ENCODE measurements at places on chromosomes 16 and 17.

DNA sequence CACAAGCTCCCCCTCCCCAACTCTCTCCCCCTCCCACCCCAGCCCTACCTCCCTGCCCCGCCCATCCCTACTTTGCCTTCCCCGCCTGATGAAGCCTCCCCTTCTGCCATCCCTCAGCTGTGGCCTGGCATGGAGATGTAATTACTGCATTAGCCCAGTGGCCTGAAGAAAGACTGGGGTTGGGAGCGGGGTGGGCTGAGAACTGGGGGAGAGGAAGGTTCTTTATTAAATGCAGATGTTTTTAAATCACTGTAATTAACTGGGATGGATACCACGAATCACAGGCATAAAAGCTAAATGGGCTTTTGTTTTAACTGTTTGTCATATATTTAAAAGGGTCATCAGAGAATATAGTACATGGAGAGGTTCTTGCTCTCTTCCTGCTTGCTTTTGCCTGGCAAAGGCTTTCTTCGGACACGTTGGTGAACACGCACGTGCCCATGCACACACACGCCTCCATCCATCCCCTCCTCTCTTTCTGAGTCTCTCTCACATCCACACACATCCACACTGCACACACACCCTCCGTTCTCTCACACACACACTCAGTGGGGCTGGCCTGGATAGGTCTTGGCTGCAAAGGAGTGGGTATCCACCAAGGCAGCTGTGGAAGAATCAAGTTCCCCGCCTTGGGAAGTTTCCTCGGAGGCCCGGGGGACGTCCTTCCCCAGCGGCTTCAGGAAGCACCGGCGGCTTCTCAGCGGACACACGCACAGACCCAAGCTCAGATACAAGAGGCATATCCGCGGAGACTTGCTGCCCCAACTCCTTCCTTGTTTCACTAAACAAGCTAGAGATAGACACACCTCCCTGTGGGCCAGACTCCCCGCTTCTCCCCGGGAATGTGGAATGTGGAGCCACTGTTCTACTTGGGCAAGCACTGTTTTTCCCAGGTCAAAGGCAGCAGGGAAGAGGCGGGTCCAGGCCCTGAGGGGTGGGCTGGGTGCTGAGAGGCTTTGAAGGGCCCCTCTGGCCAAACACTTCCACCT lies 27.4 kb upstream of the TNRC6C start:
- DNase-seq, result no peak

DNA sequence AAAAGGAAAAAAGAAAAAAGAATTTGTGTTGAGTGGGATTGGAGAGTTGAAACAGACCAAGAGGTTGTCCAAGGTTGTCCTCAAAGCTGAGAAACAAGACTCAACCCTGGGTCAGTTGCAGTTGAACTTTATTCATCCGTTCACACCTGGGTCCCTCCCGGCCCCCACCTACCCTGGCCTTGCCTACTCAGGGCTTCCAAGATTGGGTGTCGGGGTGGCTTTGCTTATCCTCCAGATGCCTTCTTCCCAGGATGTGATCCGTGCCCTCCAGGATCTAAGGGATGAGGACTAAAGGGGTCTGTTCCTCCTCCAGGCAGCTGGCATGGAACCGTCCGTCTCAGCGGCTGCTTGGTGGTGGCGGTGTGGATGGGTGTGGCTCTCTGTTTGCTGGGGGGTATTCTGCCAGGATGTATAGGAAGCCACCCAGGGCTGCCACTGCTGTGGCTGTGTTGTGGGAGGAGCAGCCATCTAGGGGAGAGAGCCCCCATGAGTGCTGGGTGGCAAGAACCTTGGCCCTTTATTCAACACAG lies 10.3 kb upstream of the NAGPA start:
- DNase-seq, result no peak

- DNase-seq, result no peak
Observed at GRCh38 chr17:9131371-9131770, 110.1 kb downstream of the NTN1 start.

- DNase-seq, result no peak
Observed at GRCh38 chr17:4920351-4921048, 11.6 kb upstream of the GP1BA start.

DNA sequence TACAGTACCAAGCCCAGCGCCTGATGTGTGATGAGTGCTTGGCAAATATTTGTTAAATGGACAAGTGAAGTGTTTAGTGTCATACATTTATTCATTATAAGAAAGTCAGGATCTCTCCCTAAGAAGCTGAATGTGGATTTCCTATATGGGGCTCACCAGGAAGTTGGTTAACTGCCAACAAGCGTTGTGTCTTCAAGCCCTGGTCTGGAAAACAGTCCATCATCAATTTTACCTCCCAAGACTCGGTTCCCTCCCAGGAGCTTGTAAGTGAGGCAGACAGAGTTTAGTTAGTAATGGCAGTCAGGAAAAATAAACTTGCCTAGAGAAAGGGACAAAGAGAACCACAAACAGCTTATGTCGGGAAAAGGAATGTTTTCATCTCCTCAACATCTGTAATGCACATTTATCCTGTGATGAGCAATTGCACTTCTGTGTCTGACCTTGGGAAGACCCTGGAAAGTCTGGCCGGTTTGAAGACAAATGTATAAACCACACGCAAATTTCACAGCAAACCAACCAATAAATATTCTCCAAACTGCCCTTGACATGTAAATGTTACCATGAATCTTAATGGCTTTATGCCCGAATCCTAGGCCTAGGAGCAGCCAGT lies 28.3 kb downstream of the C16orf95 start:
- DNase-seq, result no peak

DNA sequence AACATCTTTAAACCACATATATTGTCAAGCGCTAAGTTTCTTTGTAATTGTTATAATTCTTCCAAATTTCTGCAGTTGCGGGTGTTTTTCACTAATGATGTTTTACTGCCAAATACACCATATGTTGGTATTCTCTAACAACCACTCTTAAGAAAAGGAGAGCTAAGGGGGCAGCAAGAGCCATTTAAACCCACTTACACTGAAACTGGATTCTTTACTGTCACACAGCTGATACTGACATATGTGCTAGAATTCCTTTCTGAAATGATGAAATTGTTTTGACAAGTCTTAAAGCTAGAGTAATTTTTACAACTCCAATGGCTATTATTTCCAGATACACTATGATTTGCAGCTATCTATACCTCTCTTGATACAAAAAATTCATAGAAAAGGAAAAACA lies 483.1 kb downstream of the CDH11 start:
- no peak for DNase-seq

- DNase-seq, result no peak
Observed at GRCh38 chr17:80005360-80006338, 30.0 kb downstream of the TBC1D16 start.

DNA sequence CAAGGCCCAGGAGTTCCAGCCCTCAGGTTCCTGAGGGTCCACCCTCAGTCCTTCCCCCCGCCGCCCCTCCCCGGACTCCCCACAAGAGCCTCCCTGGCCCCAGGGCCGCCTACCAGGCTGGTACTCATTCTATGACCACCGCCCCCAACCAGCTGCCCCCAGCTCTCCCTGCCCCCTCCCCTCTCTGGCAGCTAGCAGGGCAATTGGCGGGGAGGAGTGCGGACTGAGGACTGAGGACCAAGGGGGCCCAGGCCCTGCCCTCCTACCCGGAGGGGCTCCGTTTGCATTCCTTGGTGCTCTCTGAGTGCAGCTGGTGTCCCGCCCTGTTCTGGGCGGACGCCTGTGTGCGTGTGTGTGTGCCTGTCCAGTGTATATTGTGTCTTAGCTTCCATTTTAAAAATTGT lies 19.1 kb downstream of the UNC13D start:
- no peak for DNase-seq

- DNase-seq, result no peak
Observed at GRCh38 chr17:61489719-61490490, 37.7 kb downstream of the TBX4 start.

- no peak for DNase-seq
Observed at GRCh38 chr17:57327176-57327970, 71.0 kb downstream of the MSI2 start.

DNA sequence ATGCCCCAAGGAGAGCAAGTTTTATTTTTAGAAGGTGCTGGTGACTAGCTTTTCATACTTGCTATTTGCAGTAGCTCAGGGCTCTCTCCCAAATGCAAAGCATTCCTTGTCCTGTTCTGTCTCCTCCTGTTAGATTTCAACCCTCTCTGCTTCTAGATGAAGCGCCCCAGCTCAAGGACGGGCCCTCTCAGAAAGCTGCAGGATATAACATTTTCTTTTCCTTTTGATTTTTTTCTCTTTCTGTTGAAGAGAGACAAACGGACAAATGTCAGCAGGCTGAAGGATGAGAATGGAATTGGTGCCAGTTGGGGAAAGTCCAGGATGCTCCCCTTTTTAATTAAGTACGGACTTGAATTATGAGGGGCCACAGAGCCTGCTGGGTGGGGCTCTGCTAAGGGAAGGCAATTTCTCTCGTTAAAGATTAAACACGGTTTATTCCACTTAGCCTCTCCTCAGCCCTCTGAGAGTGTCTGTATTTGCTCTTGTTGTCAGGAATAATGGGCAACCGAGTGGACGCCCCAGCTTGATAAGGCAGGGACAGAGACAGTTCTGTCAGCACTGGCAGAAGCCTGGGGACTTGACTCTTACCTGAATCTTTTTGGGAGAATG lies 6.2 kb upstream of the ETV4 start:
- DNase-seq, result no peak

DNA sequence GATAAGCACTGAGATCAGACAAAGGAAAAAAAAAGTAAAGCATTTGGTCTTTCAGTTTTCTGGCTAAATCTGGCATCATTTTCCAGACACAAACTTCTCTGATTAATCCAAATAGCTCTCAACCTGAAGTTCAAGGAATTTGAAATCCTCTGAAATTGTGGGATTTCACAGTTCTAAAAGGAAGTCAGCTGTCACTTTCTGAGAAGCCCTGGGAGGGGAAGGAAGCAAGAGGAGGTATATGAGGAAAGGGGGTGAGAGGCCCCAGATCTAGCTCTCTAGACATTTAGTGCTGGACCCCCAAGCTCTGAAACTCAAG lies 17.5 kb upstream of the HOXB9 start:
- DNase-seq, result no peak

DNA sequence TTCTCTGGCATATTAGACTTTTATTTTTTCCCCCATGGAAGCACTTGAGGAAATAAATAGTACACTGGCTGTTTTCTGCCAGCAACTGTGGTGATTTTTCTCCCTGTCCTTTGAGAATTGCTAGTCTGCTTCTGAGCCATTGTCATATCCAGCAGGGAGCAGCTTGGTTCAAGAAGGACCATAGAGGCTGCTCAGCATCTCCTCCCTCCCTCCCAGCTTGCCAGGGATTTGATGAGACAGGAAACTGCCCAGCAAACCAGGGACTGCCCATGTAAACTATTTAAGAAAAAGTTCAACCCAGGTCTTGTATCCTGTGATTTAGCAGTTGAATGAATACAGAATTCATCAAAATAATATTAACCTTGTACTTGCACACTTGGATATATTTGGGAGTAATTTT lies 39.5 kb downstream of the CYB5B start:
- no peak for DNase-seq

DNA sequence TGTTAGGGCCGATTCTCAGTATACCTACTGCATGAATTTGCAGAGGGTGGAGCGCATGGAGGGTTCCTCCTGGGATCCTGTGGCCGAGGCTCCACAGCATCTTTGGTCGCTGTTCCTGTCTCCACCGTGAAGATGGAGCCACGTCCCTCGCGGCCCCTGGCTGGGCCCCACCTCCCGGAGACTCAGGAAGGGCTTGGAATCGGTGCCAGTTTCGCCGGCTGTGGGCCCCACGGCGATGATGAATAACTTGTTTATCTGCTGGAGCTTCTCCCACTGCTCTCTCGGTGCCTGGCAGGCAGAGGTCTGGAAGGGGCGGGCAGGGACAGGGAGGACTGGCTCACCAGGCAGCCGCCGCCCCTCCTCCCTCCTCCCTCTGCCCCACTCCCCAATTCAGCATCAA lies 8.1 kb downstream of the SLC5A11 start:
- DNase-seq, result no peak
